KBM-7 (cell line): ENCODE measurements at places on chromosomes 13 and 19.

- peak; percentile 27 for DNase-seq
Measured at GRCh38 chr19:11538232-11539036, at the start of gene CNN1. Gene CNN1, plus strand, starts transcription at chr19:11538851. Its CDS starts 77 bp downstream, at chr19:11538928.

DNA sequence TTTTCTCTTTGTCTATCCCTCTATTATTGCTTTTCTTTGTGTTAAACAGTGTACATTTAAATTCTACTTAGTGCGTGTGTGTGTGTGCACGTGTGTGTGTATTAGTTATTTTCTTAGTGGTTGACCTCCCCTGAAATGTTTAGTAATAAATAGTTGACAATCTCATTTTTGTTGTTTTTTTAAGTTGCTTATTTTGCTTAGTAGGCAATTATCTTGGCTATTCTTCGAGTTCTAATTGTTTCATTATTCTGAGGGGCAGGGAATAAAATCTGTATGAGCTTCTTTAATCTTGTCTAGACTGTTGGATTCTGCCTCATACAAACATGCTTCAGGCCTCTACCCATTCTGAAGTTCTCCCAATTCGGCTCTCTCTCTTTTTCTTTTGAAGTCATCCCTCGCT is 1169.0 kb upstream of the ATXN8OS start:
- no peak for DNase-seq

DNA sequence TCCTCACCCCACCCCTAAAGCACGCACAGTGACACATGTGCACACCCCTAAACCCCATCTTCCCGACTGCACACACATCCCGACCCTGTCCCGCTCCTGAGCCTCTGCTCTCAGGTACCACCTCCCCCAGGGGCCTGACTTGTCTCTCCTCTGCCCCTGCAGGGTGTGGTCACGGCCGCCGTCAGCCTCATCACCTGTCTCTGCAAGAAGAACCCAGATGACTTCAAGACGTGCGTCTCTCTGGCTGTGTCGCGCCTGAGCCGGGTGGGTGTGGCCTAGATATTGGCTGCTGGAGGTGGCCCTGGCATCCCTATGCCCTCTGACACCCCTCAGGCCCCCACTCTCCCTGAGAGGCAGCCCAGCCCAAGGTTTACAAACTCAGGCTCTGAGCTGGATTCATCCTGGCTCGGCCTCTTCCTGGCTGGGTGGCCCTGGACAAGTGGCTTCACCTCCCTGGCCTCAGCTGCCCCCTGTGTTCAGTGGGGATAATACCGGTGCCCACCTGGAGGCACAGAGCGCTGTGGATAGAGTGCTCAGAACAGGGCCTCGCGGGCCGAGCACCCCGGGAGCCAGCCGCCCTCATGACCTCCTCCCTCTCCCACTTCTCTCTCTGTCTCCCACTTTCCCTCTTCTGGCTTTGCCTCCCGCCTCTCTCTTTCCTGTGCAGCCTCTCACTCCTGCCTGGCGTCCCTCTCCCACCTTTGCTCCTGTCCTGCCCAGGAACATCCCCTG is 20.1 kb downstream of the FUZ start:
- no peak for DNase-seq

DNA sequence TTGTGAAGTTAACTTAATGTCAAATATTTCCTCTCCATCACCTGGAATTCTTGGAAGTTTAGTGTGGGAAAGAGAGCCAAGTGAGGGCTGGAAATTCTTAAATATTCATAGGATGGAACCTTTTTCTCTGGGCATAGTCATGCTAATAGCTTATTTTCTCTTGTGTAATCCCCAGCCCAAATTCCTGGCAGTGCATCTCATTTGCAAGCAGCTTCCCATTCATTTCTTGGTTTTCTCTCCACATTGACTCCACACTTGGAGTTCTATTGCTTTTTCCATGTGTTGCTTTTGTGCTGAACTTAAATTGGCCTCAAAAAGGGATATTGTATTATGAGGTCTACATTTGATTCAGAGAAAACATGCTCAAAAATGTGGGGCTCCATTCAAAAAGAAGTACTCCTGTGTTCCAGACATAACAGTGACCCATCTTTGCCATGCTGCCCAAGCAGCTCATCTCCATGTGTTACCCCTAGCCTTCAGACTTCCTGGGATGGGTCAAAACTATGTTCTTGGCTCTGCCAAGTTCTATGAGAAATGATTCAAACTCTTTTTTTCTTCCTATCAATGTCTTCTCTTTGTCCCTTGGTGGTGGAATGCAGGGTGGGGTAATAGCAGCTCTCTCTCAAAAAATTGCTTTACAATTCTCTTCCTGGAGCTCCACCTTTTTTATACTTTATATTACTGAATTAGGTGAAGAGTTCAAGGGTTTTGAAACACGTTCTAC is 2471.5 kb downstream of the PCDH9 start:
- DNase-seq, result no peak

GRCh38 chr19:12733369-12734214 is 892 bp downstream of the TRIR start:
- peak; percentile 74 for DNase-seq

DNA sequence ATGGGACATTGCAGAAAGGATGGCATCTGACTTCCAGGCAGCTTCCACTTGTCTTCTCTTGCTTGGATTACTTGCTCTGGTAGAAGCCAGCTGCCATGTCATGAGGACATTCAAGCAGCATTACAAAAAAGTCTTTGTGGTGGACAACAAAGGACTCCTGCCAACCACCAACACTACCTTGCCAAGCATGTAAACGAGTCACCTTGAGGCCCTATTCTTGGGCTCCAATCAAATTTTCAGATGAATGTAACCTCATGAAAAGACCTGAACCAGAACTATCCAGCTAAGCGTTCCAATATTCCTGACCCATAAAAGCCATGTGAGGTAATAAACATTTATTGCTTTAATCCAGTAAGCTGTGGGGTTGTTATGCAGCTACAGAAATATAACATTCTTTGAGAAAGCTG is 12.5 kb downstream of the PROSER1 start:
- DNase-seq, result no peak

DNA sequence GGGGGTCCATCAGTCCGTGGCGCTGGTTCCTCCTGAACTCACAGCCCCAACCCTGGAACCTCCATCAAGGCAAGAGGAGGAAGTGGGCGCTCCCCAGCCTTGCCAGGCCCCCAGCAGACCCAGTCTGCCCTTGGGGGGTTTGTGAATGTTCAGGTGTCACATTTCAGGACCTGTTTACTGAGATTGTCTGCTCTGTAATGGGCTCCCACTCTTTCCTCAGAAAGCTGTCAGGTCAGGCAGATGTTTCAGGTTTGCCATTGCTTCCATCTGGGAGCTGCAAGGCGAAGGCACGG is 29.4 kb downstream of the TSSK6 start:
- DNase-seq, result no peak

GRCh38 chr13:20297181-20297580 is 65.1 kb upstream of the GJB6 start:
- no peak for DNase-seq

DNA sequence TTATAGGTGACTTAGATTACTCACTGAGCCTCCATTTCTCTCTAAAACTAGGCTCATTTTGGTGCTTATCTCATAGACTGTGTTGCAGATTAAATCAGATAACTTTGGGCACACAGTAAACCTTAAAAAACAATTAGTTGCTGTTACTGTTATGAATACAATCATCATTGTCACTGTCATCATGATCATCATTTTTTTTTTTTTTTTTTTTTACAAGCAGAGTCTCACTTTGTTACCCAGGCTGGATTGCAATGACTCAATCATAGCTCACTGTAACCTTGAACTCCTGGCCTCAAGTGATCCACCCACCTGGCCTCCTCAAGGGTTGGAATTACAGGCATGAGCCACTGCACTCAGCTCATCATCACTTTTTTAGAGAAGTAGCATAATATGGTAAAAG is 60.0 kb downstream of the VWA8 start:
- no peak for DNase-seq

GRCh38 chr19:10854350-10855089 is 6.3 kb downstream of the C19orf38 start:
- DNase-seq, result peak; percentile 18

- DNase-seq, result no peak
Measured at GRCh38 chr13:43865892-43866291, 13.6 kb downstream of the CCDC122 start.

- no peak for DNase-seq
Measured at GRCh38 chr13:110010404-110011138, 224.2 kb upstream of the IRS2 start.

DNA sequence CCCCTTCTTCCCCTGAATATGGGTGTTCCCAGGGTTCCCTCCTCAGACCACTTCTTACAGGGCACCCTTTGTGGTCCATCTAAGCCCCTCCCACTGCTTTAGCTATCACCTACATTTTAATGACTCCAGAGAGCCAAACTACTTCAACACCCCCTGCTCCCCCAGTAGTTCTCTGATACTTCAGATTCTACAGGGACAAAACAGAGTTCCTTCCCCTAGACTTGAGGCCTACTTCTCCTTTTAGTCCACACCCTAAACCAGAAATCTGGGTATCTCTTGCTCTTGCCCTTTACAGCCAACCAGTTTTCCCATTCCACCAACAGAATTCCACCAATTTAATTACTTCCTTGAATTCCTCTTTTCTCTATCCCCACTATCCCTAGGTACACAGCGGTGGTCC is 107.2 kb downstream of the KCNRG start:
- DNase-seq, result peak; percentile 65

DNA sequence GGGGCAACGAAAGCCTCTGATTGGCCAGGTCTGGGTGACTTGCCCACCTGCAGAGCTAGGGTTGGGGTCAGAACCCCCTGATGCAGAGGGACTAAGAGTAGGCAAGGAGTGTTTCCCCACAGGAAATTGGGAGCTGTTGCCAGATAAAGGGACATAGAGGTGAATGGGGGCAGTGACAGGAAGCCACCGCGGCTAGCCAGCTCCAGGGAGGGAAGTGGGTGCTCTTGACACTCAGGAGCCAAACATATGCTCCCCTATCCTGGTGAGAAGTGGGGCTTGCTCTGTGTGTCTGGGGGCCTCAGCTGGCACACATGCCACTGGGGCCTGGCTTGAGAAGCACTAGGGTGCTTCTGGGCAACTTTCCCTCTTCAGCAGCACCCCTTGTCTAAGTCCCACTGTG is 26.0 kb downstream of the WDR88 start:
- peak; percentile 28 for DNase-seq

GRCh38 chr19:4748589-4748988 is 24.9 kb upstream of the DPP9 start:
- DNase-seq, result peak; percentile 21

DNA sequence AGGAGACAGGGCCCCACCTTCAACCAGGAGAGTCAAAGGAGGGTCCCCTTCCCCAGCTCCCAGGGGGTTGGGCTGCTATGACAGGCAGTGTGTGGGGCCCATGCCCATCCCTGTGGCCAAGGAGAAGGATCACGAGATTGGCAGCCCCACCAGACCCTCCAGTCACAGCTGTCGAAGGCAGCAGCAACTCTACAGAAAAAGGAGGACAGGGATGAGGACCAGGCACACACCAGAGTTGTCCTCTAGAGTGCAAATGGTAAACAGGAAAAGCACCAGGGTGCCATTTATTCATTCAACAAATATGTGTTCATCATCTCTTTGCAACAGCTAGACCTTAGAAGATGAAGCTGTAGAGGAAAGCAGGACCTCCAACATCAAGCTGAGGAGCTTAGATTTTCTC is 4.1 kb downstream of the PTH2 start:
- no peak for DNase-seq

- no peak for DNase-seq
Measured at GRCh38 chr19:18495204-18495911, 26.5 kb downstream of the ELL start.

DNA sequence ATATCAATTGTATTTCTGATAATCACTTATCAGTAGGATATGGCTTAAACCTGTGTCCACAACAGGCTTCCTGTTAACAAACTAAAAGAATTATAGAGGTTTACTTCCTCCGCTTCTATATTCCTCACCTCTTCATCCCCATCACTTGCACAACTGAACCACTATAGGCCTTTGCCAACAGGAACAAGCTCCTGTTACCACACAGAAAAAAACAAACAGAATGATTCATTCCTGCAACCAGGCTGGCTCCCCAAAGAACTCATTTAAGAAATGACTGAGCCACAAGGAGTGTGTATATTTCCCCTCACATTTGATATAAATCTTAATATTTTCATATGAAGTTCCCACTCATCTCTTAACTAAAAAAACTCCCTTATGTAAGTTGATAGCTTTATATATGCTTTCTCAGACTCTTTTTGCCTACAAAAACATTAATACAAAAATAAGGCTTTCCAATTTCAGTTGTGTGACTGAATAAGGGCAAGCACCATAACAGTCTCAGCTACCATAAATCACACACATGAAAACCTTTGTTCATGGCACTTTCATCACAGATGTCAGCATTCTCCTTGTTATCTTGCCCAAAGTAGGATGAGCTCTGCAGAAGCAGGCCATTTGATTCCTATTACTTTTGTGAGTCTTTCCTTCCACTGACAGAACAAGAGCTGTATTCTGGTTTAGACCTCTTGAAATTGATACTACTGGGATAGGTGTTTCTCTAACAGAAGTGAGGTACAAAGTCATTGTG is 366.8 kb downstream of the SLITRK1 start:
- DNase-seq, result no peak

- DNase-seq, result peak; percentile 44
Measured at GRCh38 chr13:99225078-99225477, 24.4 kb downstream of the UBAC2 start.

DNA sequence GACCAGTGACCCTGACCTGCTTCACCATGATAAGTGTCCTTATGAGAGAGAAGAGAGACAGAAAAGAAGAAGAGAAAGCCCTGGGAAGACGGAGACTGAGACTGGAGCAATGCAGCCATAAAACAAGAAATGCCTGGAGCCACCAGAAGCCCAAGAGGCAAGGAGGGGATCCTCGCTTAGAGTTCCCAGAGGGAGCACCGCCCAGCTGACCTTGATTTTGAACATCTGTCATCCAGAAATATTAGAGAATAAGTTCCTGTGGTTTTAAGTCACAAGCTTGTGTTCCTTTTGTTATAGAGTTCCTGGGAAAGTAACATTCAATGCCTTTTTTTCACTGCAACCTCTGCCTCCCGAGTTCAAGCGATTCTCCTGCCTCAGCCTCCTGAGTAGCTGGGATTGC is 20.2 kb downstream of the CERS1 start:
- no peak for DNase-seq

DNA sequence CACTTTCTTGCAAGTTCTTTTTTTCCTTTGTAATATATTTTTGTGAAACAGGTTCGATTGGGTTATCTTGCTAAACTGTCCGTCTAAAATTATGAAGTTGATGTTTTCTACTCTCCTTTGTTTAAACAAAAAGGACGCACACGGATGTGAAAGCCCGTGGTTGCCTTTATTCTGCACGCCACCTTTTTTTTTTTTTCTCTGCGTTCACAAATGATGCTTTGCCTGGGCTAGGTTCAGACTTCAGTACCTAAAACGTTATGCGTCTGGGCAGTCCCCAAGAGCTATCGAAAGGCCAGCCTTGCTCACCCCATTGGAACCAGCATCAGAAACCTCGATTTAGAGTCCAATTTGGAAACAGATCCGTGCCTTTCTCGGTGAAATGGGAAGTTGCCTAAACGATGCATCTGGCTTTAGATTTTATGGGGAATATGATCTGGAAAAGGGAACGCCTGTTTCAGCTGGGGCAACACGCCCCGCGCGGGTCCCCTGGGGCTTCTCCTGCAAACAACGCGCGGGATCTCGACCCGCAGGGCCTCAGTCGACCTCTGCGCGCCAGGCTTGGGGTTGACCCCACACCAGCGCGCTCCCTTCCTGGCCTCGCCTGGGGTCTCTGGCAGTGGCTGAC is 113.9 kb downstream of the KCNRG start:
- no peak for DNase-seq

GRCh38 chr19:22783651-22784410 is at the start of gene ZNF99:
Gene ZNF99, minus strand, starts transcription at chr19:22784151. Its CDS starts 135 bp downstream, at chr19:22784016.
- DNase-seq, result no peak

GRCh38 chr13:20940083-20940482 is 37.5 kb upstream of the XPO4 start:
- DNase-seq, result no peak
